Dermis microvascular lymphatic vessel endothelial cell (primary cell): ENCODE measurements at places on chromosomes 5 and 9. TPM values are rescaled to one million over a fixed set of nuclear protein-coding genes. Genes with fewer than 3 reads are reported as not detected.

DNA sequence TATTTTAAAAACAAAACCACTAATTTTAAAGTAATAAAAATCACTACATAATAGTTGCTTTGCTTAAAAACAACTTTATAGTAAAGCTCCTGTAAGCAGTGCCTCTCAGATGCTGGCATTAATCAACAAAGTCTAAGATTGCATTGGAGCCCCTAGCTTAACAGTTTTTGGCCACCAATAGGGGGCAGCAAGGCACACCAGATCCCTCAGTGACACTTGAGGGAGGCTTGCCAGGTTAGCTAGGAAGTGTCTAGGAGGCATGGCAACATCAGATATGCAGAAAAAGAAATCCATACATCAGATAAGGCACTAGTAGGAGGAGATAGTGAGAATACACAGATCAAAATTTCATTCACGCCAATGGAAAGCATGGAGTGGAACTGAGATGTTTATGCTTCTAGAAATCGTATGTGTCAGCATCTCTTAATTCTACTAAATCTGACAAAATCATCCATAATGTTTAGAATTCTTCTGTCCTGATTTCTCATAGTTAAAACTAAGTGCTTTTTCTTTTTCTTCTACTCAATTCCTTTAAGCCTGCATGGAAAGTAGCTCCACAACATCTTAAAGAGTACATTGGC is 73.6 kb upstream of the PAM start:
- DNase-seq: peak; percentile 37

GRCh38 chr9:96173640-96174039 is 128.3 kb downstream of the HSD17B3 start:
- DNase-seq: no peak

DNA sequence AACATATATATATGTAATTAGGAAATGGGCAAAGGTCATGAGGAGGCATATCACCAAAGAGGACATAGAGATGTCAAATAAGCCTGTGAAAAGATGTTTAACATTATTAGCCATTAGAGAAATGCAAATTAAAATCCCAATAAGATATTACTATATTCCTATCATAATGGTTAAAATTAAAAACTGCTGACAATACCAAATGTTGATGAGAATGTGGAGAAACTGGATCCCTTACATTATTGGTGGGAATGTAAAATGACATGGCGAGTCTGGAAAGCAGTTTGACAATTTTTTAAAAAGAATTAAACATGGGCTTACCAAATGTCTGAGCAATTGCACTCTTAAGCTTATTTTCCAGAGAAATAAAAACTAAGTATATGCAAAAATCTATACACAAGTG is 1821.6 kb upstream of the C9orf72 start:
- DNase-seq: no peak

DNA sequence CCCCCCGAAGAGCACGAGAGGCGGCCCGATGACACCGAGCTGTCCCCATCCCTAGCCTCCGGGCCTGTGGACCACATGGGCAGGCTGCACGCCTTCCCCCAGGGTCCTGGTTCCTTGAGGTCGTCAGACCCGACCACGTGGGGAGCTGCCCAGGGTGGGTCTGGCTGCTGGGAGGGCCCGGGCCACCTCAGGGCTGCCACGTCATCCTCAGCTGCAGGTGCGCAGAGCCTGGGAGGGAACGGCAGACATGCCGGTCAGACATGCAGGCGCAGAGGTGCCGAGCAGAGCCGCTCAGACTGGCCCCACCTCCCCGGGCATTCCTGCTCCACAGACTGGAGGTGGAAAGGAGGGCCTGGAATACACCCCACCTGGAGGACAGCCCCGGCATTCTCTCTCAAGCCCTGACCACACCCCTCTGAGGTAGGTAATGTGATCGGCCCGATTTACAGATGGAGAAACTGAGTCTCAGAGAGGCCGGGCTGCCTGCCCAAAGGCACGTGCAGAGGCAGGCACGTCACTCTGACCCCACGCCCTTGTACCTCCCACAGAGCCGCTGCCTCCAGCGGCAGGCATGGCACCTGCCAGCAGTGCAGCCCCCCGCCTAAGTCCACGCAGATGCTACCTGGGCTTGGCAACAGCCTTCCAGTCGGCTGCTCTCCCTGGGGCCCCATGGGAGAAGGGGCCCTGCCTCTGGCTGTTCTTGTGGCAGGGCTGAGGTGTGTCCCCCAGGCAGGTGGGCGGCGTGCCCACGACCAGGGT is 649 bp downstream of the CCDC187 start:
- no peak for DNase-seq

GRCh38 chr5:128213340-128213739 is 129.8 kb downstream of the SLC12A2 start:
- peak; percentile 58 for DNase-seq

DNA sequence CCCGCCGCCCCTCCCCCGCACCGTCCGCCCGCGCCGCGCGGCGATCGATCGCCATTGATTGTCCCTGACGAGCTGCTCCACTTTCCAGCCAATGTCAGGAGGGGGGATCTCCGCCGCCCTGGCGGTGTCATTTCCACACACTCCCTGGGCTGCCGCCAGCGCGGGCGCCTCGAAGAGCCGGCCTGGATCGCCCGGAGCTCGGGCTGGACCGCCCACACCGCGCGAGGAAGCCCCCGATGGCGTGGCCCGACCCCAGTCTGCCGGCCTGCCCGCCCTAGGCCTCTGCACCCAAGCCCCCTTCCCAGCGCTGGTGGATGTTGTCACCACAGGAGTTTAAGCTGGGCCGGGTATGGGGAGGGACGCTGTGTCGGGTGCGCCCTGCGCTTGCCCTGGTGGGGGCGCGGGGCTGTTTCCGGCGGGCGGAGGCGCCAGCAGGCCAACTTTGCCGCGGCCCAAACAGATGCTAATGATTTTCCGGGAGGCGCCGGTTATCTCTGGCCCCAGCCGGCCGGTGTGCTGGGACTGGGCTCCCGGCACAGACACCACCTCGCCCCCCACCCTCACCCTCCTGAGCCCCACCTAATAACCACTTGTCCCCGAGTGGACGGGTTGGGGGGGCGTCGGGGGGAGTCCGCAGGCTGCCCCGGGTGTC is 10.6 kb upstream of the CXXC5 start:
- peak; percentile 77 for DNase-seq

DNA sequence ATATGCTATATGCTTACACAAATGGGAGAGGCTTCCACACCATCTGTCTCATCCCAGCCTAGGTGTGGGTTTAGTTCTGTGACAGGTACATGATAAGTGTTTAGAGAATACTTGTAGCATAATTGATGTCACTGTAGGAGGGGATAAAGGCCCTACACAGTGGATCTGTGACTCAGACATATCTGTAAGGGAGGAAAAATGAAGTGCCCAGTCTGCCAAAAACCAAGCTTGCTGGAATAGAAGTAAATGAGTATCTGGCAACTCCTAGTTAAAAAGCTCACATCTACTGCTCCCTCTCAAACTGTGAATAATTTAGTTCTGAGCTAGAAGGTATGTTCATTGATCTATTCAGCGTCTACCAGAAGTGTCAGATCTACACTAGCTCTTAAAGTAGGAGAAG is 38.9 kb upstream of the FAM174A start:
- no peak for DNase-seq

DNA sequence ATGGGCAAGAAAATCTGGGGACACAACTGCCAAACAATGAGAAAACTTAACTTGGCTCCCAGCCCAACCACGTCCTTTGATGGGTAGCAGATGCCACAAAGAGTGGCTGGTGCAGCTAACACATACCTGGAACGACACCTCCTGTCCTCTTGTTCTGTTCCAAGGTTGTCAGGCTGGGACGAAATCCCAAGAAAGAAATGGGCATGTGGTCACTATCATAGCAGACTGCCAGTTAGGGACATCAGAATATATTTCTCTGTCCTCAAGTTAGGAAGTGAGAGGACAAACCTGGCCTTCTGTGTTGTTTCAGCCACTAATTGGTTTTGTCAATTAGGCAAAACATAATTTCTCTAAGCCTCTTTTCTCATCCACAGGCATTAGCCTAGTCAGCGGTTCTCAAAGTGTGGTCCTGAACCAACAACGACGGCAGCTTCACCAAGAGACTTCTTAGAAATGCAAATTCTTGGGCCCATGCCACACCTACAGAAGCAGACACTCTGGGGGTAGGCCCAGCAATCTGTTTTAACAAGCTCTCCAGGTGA is 63.4 kb downstream of the RAPGEF1 start:
- DNase-seq: no peak

DNA sequence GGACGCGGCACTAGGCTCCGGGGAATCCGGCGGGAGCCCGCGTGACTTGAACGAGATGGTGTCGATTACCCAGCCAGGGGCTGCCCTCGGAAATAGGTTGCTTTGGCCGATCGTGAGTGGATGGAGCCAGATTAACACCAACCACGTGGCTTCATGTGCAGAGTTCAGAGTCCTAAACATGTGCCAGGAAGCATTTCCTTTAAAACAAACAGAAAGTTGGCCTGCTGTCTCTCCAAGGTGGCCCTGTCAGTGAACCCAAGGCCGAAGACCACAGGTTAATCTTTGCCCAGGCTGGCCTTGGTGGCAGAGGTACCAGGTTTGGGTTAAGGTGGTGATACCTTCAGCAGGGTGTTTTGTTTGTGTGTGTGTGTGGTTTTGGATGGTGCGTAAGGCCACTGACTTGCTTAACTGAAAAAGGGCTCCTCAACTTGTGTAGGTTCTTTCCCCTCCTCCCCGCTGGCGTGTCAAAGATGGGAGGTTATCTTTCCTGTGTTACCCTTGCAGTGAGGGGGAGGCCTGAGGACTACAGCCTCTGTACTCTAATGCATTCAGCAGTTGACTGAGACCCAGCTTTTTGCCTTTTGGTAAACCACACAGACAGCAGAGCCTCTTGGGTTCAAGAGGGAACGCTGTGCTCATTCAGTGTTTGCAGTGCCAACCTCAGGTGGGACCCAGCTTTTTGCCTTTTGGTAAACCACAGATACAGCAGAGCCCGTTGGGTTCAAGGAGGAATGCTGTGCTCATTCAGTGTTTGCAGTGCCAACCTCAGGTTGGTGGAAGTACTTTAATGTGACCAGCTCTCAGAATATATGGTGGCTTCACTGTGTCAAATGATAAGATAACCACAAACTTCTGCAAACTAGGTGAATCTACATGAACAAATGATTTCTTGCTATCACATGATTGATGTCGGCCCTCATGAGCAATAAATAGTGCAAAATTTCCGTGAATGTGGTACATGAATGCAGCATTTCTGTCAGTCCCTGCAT is 1.4 kb downstream of the IQGAP2 start:
- DNase-seq: no peak

DNA sequence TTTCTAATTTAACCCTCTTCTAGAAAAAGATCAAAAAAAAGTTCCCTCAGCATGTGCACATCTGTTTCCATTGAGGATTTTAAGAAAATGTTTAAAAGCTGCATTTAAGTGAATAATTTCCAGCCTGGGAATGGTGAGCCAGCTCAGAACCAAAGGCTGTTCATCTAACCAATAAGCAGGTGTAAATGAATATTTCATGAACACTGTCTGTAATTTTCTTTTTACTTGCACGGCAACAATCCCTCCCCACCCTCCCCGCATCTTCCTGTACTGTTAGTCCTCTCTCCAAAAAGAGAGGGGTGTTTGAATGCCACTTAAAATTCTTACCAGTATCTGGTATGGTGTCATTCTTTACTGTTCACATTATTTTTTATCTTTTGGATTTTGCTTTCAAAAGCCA is 425.6 kb downstream of the PDE4D start:
- DNase-seq: no peak

GRCh38 chr9:7325995-7326394 is 473.6 kb downstream of the DMAC1 start:
- DNase-seq: no peak

- no peak for DNase-seq
Observed at GRCh38 chr5:133249593-133249992, 197.8 kb downstream of the HSPA4 start.

DNA sequence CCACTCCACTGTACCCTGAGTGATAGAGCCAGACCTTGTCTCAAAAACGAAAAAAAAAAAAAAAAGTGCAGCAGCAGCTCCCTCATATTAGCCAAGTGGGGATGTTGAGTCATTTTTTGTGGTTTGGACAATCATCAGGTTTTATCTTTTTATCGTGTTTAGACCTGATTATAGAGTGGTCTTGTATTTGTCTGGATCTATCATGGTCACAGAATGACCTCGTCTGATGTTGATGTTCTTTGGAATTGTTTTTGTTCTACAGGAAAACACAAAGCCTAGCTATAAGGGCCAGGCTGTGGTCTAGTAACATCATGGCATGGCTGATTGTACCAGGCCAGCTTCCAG is 1.6 kb upstream of the FBXW11 start:
- no peak for DNase-seq

DNA sequence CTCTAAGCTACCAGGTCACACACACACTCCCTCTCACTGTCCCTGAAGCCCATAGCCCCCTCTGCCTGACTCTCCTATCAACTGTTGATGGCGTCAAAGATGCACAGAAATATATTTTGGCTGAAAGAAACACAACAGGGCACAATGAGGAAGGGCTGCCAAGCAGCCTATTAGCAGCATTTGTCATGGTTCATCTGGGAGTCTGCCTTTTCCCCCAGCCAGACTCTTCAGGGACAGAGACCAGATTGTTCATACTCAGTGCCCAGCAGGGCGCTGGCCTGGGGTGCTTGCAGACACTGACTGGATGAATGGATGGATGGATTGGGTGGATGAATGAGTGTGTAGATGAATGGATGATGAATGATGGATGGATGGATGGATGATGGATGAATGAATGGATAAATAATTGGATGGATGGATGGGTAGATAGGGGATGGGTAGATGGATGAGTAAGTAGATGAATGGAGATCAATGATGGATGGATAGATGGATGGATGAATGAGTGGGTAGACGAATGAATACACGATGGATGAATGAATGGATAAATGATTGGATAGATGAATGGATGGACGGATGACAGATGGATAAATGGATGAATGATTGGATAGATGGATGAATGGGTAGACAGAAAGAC is 90.5 kb downstream of the ADAMTS2 start:
- no peak for DNase-seq

DNA sequence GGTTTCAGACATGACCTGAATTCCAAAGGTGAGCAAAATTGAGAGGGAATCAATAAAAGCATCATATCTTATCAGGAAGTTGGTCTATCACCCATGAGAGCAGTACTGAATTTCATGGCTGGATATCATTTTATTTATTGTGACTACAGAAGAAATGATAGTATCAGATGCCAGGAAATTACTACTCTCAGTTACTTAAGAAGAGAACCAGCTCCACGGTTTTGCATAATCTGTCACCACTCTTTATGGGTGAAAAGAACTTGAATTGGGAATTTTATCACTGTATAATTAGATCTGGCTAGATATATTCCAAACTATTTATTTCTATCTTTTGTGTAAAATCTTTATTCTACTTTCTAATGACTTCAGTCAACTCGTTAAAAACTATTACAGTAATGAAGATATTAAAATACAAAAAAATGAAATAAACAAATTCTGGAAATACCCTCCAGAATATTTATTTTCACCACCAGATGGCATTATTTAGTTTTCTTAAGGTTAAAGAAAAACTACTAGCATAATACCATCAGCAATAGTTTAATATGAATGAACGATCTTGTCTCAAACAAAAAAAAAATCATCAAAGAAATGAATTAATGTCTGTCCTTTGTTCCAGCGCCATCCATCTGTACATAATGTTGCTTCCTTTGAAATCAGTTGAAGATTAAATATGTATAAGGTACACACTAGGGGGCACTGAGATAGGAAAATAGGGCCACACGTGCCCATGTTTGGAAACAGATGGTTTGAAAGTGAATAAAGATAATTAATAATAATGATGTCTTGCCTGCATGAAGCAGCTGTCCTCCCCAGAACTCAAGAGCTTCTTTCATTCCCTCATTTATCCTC is 84.7 kb upstream of the SLCO6A1 start:
- DNase-seq: peak; percentile 15

Gene ELAVL2
- 0.25 and 0.77 TPM in 2 replicates for total RNA-seq

Gene ACSL6
- total RNA-seq: 0.76 and 0.77 TPM in 2 replicates

Gene RIGI
- 14.0 and 15.3 TPM in 2 replicates for total RNA-seq

Gene MARVELD2
- total RNA-seq: 0.90 and 1.6 TPM in 2 replicates

Gene SLC34A1
- total RNA-seq: not detected in 2 replicates

Gene KLHL9
- 26.8 and 36.4 TPM in 2 replicates for total RNA-seq

Gene ZDHHC11B
- total RNA-seq: not detected in 2 replicates

Gene PCDHGA6
- total RNA-seq: 1.2 and 2.4 TPM in 2 replicates

Gene ANKRD31
- total RNA-seq: under 0.01 TPM in 1 of 2 replicates, not detected in the other
